ENCODE measurements at places on chromosomes 13 and 19.

DNA sequence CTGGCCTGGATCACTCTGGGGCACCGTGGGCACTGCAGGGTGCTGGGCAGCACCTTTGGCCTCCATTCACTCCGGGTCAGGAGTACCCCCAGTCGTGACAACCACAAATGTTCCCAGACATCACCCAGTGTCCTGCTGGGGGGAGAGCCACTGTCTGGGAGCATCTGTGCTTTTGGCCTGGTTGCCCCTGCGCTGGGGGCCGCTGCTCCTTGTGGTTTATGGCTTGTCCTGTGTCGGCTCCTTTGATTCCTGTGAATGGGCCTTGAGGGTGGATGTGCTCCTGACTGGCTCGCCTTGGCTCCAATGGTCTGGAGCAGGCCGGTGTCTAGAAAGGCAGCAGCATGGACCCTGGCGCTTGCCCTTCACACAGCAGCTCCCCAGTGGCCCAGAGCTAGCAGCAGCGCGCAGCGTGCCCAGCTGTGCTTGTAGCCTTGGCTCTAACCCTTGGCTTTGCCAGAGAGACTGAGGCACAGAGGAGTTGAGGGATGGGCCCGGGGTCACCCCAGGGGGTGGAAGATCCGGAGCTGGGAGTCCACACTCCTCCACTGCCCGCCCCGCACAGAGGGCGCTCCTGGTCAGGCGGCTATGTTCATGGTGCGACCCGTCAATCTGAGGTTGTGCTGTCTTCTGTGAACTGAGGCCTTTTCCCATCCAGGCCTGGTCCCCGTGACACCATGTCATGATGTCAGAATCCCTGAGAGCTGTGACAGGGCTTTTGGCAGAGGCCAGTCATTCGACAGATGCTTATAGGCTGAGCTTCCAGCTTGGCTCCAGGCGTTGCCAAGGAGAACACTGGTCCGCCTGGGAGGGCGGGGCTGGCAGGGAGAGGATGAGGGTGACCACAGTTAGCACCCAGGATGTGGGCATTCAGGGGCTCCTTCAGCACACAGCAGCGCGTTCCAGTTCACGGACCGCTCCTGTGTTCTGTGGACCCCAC, 4.1 kb downstream of the DAZAP1 start:
- peak; percentile 46 for DNase-seq

DNA sequence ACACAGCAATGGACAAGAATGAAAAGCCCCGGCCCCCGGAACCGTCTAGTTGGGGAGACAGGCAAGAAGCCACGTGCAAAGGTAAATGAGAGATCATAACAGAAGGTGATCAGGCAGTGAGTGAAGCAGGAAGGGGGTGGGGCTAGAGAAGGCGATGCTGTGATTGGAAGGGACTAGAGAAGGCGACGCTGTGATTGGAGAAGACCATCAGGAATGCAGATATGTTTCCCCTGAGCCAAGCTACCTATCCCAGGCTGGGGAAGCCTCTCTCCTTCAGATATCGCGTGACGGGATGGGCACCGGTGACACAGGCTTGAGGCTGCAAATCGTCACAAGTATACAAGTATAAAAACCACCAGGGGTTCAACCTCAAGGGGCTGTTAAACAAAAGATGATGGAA, 21.8 kb downstream of the DCAF15 start:
- peak; percentile 95 for DNase-seq

GRCh38 chr13:74449811-74450524, 315.8 kb upstream of the KLF12 start:
- DNase-seq = peak; percentile 11

DNA sequence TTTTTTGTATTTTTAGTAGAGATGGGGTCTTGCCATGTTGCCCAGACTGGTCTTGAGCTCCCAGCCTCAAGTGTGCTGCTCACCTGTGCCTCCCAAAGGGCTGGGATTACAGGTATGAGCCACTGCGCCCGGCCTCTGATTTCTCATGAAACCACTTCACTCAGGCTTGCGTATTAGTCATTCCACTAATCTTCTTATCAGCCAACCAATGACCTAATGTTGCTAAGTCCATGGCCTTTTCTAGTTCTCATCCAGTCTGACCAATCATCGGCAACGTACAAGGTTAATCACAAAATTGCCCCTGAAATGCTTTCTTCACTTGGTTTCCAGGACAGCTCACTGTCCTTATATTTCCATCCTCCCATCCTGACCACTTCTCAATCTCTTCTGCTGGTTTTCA, 605.3 kb upstream of the SLC10A2 start:
- DNase-seq = no peak

GRCh38 chr13:43783820-43784219, 3.0 kb downstream of the ENOX1 start:
- DNase-seq = peak; percentile 57

DNA sequence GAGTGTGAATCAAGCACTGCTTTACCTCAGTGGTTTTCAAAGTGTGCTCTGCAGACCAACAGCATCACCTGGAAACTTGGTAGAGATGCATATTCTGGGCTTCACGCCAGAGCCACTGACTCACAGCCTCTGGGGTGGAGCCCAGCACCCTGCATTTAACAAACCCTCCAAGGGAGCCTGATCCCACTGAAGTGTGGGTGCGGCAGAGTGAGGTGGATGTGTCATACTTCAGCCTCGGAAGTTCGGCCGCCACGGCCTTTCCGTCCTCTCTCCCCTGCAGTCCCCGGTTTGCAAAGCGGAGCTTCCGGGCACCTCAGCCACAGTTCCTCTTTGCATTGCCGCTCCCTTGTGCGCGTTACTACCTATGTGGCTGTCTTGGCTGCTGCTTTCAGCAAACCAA, 33.3 kb upstream of the MICU2 start:
- peak; percentile 99 for DNase-seq
